ENCODE measurements at places on chromosomes 4 and X.

DNA sequence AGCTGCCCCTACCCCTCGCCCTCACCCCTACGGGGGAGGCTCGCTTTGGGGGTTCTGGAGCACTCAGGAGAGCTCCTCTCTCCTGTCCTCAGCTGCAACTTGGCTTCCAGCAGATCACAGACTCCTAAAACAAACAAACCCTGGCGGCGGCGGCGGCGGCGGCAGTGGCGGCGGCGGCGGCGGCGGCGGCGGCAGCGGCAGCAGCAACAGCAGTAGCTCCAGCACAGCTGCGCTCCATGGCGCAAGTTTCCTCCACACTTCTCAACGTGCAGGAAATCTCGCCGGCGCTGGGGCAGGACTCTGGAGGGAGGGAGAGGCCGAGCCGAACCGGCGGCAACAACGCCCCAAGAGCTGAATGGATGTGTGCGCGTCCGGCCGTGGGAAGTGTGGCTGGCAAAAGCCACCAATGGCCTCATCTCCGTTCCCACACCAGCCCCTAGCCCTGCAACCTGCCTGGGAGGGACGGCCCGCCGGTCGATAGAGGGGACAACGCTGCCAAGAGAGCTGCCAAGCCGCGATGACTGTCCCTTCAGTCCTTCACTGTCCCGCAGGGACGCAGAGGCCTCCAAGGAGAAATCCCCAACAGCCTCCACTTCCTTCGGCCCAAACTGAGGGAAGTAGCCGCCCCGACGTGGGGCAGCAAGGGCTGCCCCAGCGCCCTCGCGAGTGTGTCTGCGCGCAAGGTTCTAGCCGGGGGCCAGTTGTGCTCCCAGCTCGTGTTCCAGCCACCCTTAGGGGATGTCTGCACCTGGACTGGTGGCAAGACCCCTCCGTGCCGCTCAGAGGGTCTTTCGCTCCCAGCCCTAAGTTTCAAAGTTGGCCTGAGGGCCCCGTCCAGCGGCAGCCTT, 775 bp downstream of the SHROOM4 start:
- DNase-seq = no peak

DNA sequence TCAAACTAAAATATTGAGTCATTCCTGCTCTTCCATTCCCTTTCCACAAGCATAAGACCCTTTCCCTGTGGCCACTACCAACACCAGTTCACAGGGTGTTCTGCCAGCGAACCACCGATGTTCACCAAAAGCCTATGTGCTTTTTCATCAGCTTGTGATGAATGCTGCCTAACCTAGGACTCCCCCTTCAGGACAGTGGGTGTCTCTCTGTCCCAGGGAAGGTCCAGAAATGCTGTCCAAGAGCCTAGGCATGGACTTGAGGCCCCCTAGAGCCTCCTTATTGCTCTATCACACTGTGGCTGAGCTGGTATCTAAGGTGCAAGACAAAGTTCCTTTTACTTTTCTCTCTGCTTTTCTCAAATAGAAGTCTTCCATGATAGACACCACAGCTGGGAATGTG, 1015.6 kb downstream of the PCDH19 start:
- no peak for DNase-seq

GRCh38 chr4:76637712-76638361, 202.8 kb downstream of the SHROOM3 start:
- DNase-seq = no peak

GRCh38 chr4:168732714-168733113, 235.9 kb downstream of the PALLD start:
- no peak for DNase-seq

DNA sequence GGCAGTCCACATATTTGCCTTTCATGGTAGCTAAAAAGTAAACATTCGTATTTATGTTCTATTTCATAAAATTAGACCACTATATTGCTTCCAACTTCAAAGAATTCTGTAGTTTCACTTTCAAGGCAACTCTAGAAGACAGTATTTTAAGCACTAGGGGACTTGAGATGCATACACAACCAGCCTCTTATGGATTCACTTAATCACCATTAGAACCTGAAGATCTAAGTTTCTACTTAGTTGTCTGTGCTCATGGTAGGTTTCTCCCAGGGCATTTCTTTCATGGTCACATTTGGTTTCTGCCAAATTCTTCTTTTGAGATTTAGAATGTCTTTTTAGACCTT, 209.9 kb upstream of the HCCS start:
- DNase-seq = no peak

GRCh38 chr4:182578402-182578801, 335.2 kb downstream of the TENM3 start:
- DNase-seq = peak; percentile 38

Data from non-pigmented ciliary epithelial cell (primary cell).